ENCODE measurements at places on chromosomes 16 and 17. TPM values are rescaled to one million over a fixed set of nuclear protein-coding genes. Genes with fewer than 3 reads are reported as not detected.

CTNS gene
- 21.5 TPM for total RNA-seq

OMG gene
- not detected for total RNA-seq

GINS2 gene
- 62.7 TPM for total RNA-seq

C17orf50 gene
- not detected for total RNA-seq

PPP1R27 gene
- total RNA-seq: not detected

ABHD15 gene
- 7.6 TPM for total RNA-seq

TMEM204 gene
- 16.2 TPM for total RNA-seq

TEKT1 gene
- not detected for total RNA-seq

PRAC1 gene
- not detected for total RNA-seq

OR2C1 gene
- not detected for total RNA-seq

CD7 gene
- total RNA-seq: 382 TPM

TBC1D3 gene
- total RNA-seq: not detected

ABCA10 gene
- total RNA-seq: 0.41 TPM

NKIRAS2 gene
- total RNA-seq: 34.2 TPM

AXIN1 gene
- total RNA-seq: 35.4 TPM

NATD1 gene
- 0.90 TPM for total RNA-seq

PYDC1 gene
- not detected for total RNA-seq

CORO6 gene
- 9.8 TPM for total RNA-seq

ZSCAN32 gene
- total RNA-seq: 12.7 TPM

EPN3 gene
- not detected for total RNA-seq

INCA1 gene
- total RNA-seq: 0.30 TPM

PRSS53 gene
- 5.6 TPM for total RNA-seq

TELO2 gene
- 121 TPM for total RNA-seq

CA7 gene
- 0.18 TPM for total RNA-seq

CBX2 gene
- 1.0 TPM for total RNA-seq

SLC16A13 gene
- 7.0 TPM for total RNA-seq

LHX1 gene
- not detected for total RNA-seq

CLEC3A gene
- not detected for total RNA-seq

ITGAX gene
- 2.3 TPM for total RNA-seq

VAT1 gene
- total RNA-seq: 11.7 TPM

VAT1L gene
- 0.11 TPM for total RNA-seq

DPEP1 gene
- not detected for total RNA-seq

CA10 gene
- not detected for total RNA-seq

CMTM2 gene
- not detected for total RNA-seq

ZNF423 gene
- 0.03 TPM for total RNA-seq

CCL1 gene
- total RNA-seq: 3.6 TPM
